ENCODE measurements at places on chromosomes 4 and X.

GRCh38 chr4:152038238-152038637, 277.4 kb upstream of the GATB start:
- no peak for DNase-seq

- no peak for DNase-seq
Measured at GRCh38 chr4:122772311-122772710, 39.8 kb downstream of the BBS12 start.

DNA sequence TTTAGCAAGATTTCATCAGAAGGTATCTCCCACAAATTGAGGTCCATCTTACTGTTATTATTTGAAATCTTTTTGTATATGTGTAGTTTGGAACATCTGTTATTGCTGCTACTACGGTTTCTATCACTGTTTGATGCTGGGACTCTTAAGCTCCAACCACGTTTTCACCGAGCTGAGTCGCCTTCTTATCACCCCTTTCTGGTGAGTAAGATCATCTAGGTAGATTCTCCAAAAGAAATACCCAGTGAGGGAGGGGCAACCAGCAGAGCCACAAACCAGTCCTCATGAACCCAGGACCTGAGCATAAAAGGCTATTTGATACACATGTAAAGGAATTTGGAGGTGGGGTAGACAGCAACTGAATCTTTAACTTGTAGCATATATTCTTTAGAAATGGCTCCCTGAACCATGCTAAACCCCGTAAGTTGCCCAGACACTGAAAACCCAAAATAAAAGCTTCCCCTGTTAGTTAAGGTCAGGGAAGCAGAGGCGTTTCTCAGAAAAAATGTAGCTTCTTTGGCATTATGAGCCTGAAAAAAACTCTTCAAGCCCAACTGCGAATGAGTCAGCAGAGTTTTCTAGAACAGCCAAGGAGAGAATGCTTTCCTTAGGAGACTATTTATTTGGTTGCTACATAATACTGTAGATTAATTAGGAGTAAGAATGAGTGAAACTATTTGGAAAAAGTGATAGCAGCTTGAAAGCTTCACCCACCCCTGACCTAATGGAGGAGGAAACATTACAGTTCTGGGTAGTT, 53.8 kb upstream of the ATXN3L start:
- DNase-seq, result no peak

DNA sequence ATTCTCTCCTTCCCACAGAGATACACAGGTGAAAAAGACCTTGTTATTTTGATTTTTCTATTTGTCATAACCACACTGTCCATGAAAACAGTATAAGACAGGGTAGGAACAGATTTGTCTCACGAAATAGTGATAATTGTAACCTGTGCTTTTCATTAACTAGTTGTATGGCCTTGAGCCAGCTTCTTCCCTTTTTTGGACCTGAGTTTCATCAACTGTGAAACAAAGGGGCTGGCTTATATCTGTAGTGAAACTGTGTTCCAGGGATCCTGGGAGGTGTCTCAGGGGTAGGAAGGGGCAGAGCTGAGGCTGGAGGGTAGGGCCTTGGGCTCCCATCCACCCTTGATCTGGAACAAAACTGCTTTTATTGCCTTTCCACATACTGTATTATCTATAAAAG, 50.9 kb downstream of the MED28 start:
- no peak for DNase-seq

DNA sequence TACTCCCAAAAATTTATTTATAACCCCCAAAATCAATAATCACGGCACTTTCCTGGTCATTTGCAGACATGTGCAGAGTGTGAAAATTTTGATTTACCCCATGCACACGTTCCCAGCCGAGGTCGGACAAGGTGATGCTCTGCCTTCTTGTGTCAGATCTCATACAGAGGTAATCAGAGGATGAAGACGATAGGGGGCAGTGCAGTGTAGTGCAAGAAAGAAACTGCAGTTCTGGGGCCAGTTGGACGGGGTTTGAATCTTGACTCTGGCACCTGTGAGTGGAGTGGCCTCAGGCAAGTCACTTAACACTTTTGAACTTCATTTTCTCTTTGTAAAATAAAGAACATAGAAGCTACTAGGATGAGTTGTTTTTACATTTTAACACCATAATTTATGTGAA, 88.4 kb downstream of the FRMPD3 start:
- DNase-seq, result peak; percentile 7

GRCh38 chrX:13752646-13753045, 18.1 kb downstream of the OFD1 start:
- DNase-seq, result no peak

DNA sequence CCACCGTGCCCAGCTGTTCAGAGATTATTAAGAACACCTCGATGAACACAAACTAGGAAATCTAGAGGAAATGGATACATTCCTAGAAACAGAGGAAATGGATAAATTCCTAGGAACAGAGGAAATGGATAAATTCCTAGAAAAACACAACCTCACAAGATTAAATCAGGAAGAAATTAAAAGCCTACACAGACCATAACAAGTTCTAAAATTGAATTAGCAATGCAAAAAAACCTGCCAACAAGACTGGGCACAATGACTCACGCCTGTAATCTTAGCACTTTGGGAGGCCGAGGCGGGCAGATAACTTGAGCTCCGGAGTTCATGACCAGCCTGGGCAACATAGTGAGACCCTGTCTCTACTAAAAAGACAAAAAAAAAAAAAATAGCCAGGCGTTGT, 13.1 kb upstream of the IDS start:
- DNase-seq, result no peak

DNA sequence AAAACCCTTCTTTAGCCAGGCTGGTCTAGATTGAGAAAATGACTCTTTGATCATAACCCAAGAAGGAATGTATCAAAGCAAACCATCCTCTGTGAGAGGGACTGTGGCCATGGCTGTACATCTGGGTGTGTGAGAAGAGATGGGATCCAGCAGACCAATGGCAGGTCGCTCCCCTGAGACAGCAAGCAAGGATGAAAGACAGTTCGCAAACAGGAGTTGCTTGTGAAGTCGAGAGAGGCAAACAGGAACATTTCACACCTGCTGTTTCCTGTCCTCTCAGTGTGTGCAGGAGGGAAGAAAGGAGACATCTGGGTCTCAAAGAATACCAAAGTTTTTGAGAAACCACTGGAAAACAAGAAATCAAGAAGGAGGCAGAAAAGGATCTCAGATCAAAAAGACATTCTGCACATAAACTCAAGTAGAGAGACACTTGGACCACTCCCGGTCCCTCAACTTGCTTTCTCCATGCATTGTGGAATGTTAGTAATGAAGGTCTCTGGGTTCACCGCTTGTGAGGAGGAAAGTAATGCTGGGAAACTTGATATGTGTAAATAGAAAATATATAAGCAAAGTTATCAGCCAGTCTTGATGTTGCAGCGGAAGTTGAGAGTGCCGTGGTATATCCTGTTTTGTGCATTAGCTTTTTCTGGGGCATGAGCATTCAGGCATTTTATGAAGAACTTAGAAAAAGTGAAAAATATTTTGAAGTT, 327.5 kb downstream of the BMPR1B start:
- DNase-seq, result no peak

DNA sequence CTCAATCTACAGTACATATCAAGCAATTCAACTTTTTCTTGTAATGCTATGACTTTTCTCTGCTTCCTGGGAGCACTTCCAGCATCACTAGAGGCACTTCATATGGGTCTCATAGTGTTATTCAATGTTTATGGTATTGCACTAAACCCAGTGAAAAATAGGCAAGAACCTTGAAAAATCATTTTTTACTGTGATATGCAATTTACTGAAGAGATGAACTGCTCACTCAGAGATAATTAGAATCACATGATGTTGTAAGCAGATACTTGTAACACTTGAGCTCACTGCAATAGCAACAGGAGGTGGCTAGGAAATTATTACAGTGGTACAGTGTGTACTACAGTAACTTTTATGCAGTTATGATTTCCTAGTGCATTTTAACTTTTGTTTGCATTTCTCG, 93.3 kb downstream of the RASGEF1B start:
- no peak for DNase-seq

GRCh38 chr4:140706276-140706625, 49.9 kb downstream of the TBC1D9 start:
- no peak for DNase-seq

GRCh38 chr4:151883747-151884146, 122.9 kb upstream of the GATB start:
- no peak for DNase-seq

DNA sequence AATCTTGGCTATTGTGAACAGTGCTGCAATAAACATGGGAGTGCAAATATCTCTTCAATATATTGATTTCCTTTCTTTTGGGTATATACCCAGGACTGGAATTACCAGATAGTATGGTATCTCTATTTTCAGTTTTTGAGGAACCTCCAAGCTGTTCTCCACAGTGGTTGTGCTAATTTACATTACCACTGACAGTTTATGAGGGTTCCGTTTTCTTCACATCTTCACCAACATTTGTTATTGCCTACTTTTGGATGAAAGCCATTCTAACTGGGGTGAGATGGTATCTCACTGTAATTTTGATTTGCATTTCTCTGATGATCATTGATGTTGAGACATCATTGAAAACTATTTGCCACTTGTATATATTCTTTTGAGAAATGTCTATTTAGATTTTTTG, 79.6 kb upstream of the ZNF827 start:
- DNase-seq, result no peak

- DNase-seq, result no peak
Measured at GRCh38 chr4:59387759-59388758, 1812.1 kb upstream of the ADGRL3 start.

GRCh38 chr4:45578874-45579273, 545.0 kb downstream of the GABRG1 start:
- DNase-seq, result no peak

DNA sequence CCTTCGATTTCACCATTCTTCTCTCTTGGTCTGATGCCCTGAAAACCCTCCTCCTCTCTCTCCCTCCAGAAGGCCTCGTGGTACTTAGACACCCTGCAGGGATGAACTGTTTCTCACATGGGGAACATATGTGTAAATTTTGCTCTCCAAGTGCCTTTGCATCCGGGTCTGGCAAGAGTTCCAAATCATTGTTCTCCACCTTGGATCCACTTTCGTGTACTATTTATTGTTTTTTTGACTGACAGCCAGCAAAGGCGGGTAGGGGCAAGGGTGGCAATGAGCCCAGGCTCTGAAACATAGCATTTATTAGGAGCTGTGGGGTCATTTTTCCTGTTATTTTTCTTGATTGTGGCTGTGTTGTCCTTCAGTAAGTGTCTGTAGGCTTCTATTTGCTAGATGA, 81.7 kb downstream of the RTL5 start:
- DNase-seq, result no peak

DNA sequence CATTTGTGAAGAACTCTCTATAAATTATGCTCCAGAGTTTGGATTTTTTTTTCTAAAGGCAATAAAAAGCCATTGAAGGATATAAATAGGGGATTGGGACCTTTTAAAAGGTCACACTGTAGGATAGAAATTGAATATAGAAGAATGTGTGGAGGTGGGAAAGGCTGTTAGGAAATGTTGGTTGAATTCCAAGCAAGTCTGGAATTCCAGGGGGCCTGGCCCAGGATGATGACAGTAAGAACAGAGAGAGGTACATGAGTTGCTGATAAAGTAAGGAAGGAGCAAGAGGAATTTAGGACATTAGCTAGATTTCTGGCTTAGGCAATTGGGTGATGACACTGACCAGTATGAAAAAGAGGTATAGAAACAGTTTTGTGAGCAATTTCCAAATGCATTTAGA, 95.4 kb upstream of the USP38 start:
- no peak for DNase-seq

GRCh38 chrX:120726294-120726693, 96.4 kb upstream of the C1GALT1C1 start:
- no peak for DNase-seq

- no peak for DNase-seq
Measured at GRCh38 chr4:53128706-53129357, 237.0 kb downstream of the SCFD2 start.

- no peak for DNase-seq
Measured at GRCh38 chrX:108419401-108419800, 18.8 kb downstream of the COL4A6 start.

DNA sequence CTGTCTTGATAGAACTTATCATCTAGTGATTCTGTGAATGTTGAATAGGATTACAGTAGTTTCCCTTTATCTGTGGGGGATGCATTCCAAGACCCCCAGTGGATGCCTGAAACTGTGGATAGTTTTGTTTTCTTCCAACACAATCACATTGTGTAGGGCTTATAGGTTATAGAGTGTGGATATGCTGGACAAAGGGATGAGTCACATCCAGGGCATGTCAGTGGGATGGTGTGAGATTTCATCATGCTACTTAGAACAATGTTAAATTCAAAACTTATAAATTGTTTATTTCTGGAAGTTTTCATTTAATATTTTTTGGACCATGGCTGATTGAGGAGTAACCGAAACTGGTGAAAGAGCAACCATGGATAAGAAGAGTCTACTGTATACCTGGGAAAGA, 432.3 kb upstream of the ATOH1 start:
- no peak for DNase-seq

DNA sequence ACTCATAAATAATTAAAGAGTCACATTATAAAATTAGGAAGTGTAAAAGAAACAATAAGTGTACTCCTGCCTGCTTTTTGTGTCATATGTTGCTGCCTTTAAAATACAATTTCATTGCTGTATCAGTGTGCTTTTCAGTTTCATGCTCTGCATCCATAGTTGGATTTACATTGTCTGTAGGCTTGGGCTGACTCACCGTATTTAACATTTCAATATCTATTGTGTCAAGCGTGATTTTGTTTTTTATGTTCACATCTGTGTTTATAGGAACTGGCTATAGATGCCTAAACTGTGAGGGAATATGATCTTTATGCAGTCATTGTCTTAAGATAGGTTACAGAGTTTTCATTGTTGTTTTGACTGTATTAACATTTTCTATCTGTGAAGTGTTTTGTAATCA, 18.1 kb downstream of the CCSER1 start:
- DNase-seq, result no peak

DNA sequence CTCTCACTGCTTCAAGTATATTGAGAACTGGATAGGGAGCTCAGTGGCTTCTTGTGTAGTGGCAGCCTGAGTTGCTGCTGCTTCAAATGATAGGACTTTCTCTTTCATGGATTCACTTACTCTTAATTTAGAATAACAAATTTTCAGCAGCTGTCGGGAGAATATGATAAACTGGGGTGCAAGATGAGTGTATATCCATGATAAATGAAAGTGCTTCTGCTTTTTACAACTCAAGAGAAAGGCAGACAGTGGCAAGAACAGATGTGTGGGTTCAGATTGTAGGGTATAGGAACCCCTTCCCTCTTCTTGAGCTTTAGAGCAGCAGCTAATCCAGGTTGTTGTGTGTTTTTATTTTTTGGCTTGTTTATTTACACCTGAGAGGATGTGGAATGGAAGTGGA, 1.0 kb downstream of the SH3BGRL start:
- no peak for DNase-seq

GRCh38 chr4:184012937-184013336, 107.8 kb downstream of the STOX2 start:
- no peak for DNase-seq

- no peak for DNase-seq
Measured at GRCh38 chrX:7062276-7062675, 85.2 kb upstream of the STS start.

- DNase-seq, result no peak
Measured at GRCh38 chr4:13865871-13866669, 238.5 kb upstream of the BOD1L1 start.

- DNase-seq, result no peak
Measured at GRCh38 chr4:78237360-78237759, 180.2 kb downstream of the FRAS1 start.

GRCh38 chr4:125125276-125125675, 189.5 kb upstream of the FAT4 start:
- no peak for DNase-seq

- no peak for DNase-seq
Measured at GRCh38 chrX:132738951-132739350, 219.5 kb downstream of the HS6ST2 start.
